ENCODE measurements at places on chromosomes 13 and 19. TPM values are rescaled to one million over a fixed set of nuclear protein-coding genes. Genes with fewer than 3 reads are reported as not detected.
A peak's percentile ranks its signal among the peaks of the same experiment; 100 is the strongest.

DNA sequence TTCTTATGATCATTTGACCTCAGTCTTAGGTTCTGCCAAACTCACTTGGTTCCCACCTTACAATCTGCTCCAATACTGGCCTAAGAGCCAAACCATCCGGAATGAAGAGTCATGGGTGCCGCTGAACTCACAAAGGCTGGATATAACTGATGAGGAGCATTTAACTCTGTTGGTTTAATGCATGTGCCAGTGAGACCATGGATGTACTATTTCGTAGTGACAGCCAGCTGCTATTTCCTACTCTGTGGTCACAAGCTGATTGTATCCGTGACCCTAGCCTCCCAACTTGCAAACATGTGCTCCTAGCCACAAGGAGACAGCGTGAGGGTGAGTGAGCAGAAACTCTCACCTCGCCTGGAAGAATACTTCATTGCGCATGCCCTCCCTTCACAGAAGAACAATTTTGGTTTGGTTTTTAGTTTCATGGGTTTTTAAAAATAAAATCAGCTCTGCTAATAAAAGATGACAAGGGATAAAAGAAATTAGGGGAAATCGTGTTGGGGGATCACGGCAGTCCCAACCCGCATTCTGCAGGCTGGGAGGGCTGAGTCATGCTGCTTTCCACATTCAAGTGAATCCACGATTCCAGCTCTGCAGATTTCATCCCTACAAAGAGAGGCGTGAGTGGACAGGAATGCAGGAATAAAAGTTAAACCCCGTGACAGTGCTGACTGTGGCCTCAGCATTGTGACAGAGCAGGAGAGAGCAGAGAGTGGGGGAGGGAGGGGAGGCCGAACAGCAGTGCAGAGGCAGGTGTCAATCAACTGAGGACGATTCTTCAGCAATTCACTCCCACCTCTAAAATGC lies 66.8 kb upstream of the RAP2A start:
- peak; percentile 79 for DNase-seq

DNA sequence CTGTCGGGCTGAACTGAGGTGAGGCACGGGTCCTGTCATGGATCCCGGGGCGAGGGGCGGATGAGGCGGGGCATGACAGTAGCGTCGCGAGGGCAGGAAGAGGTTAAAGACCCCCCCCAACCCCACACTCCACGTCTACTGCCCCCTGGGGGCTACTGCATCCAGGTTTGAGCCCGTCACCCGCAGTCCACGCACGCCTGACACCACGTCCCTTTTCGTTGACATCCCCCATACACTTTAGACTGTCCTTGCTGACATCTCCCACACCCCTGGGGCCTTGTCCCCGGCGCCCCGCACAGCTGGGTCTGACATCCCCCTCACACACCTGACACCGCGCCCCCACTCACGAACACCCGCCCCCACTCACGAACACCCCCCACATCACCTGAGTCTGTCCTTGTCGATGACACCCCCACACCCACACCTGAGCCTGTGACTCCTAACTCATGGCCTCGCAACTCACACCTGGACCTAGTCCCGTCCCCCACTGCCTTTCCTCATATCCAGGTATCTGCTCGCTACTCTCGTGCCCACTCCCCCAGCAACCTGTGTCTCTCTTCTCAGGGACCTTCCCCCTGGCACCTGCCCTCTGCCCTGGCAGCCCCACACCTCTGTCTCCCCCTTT lies 416 bp downstream of the SLC25A42 start:
- no peak for DNase-seq

- DNase-seq, result peak; percentile 83
Observed at GRCh38 chr13:98977568-98978265, at the start of gene DOCK9. TSS of gene DOCK9 (minus strand) at chr13:98978064. CDS start at chr13:98977909, 155 bp downstream.

DNA sequence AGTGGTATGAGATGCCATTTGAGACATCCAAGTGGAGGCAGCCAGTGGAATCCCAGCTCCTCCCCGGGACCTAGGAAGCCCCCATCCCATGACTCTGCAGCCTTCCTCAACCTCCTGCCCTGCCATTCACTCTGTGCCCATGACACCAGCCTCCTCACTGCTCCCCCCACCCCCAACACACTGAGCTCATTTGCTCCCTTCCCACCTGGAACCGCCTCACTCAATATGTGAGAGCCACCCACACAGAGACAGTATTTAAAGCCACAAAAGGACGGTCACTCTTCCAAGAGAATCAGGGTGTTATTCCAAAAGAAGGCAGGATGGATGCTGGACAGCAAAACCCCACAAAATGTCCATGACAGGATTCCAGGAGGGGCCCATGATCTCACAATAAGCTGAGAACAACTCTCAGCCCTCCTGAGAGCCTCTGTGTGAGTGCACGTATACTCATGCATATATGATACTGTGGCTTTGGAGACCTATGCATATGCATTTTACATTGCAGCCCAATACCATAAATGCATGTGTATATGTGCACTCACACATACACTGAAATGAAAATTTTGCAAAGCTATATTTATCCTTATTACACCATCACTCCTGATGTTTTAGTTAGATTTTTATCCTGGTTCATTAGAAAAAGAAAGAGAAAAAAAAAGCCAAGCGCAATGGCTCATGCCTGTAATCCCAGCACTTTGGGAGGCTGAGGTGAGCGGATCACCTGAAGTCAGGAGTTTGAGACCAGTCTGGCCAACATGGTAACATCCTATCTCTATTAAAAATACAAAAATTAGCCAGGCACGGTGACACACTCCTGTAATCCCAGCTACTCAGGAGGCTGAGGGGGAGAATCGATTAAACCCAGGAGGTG lies 10.8 kb upstream of the RANBP3 start:
- no peak for DNase-seq

DNA sequence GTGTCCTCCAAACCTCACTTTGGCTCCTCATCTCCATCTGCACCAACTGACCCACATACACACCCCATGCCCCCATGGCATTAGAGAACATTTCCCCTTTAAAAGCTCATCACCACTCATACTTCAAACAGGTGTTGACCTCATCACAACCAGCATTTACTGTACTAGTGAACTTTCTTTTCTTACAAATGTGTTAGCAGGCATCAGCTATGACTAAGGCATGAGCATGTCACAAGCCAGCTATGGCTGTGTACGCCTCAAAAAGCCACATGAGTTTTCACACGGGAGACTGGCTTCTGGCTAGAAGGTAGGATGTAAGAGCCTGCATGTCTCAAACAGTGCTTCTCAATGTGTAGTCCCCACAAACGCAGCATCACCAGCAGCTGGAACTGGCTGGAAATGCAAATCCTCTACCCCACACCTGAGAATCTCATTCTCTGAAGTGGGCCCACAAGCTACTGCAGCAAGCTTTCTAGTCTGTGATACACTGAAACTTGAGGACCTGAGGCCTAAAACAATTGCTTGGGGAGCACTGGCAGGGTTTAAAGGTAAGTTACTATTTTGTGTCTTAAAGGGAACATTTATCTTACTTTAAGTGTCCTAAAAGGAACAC lies 66.8 kb downstream of the TUBGCP3 start:
- DNase-seq, result peak; percentile 8

DNA sequence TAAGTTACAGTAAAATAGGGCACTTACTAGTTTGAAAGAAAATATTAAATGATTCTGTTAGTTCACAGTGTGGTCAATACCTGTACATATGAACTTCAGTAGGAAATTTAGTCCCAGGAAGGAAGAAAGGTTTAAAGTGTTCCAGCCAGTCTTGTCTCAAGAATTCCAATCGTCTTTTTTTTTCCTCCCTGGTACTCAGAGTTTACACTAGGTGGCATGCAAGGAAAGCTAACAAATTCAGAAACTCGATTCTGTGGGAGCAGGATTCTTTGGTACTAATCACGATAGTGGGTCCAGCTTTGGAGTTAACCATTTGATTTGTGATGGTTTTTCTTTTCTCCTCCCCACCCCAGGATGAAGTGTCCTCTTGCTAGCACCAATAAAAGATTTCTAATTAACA lies 43.6 kb downstream of the POLR1D start:
- no peak for DNase-seq

GRCh38 chr13:110164706-110165105 lies 142.3 kb downstream of the COL4A1 start:
- DNase-seq, result no peak

GRCh38 chr13:82477436-82477835 lies 1404.8 kb downstream of the SLITRK1 start:
- DNase-seq, result no peak

GRCh38 chr13:76349700-76350099 lies 536.5 kb downstream of the KCTD12 start:
- DNase-seq, result no peak

DNA sequence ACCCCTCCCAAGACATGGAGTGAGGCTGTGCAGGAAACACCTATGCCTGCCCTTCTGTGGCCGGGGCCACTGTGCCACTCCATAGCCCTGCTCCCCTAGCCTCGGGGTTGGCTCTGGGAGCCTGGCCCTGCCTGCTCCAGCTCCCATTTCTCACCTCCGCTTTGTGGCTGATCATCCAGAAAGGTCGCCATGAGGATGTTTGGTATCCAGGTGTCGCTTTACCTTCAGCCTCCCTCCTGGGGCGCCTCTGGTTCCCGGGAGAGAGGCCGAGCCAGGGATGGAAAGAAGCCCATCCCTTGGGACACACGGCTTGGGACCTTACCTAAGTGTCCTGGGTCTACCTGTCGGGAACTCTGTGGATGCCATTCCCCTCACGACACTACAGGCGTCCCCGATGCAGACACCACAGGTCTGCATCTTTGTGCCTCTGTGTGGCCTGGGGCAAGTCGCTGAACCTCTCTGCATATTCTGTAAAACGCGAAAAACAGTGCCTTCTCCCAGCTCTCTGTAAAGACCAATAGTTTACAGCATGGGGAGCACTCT lies 3.4 kb upstream of the MCF2L start:
- DNase-seq, result no peak

DNA sequence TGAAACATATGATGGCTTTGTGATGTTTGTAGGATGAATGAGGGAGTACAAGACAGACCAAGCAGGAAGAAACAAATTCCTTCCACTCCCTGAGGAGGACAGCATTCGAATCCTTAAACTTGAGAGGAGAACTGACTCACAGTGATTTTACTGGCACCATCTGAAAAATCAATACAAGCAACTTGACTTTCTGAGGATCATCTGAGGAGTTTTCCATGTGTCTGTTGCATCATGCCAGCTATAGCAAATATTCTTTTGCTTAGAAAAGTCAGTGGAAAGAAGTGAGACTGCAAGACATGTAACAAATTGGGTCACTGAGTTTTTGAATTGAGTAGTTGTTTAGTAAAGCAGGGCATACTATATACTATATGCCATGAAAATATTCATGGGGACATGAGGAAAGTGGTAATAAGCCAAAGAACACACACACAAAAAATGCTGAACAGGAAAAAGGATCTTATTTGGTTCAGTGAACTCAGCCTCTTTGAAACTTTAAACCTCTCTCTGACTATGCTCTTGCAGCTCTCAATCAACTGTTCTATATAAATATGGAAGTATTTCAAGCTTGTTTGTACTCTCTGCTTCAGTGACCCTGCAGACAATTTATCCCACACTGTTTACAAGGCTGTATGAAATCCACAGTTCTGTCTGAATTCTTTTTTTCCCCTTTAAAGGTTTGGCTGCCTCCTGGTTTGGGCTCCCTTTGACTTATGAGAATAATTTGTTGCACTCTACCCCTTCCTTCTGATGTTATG lies 35.5 kb downstream of the SERTM1 start:
- DNase-seq, result no peak

- DNase-seq, result no peak
Observed at GRCh38 chr13:88472316-88472715, 801.1 kb downstream of the SLITRK5 start.

- DNase-seq, result peak; percentile 96
Observed at GRCh38 chr19:57947419-57948134, at the start of gene ZNF256. TSS of gene ZNF256 (minus strand) at chr19:57947706. CDS start at chr19:57947474, 232 bp downstream.

- DNase-seq, result peak; percentile 46
Observed at GRCh38 chr13:44373601-44374347, at the start of gene SERP2. TSS of gene SERP2 (plus strand) at chr13:44373824. CDS start at chr13:44374026, 202 bp downstream.

DNA sequence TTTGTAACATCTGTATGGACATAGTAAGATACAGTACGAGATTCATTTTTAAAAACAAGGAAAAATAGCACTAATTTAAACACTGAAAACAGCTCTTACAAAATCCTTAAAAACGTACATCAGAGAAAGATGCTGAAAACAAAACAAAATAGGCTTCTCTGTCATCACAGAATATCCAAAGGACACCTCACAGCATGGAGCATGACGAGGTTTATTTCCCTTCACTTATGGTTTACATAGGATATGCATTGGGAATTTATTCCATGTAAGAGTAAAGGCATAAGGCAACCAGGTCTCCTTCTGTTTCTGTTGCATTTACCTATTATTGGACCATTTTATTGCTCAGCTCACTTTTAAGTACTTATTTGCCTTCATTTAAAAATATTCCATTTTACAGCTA lies 3.0 kb downstream of the KCTD12 start:
- DNase-seq, result peak; percentile 19

DNA sequence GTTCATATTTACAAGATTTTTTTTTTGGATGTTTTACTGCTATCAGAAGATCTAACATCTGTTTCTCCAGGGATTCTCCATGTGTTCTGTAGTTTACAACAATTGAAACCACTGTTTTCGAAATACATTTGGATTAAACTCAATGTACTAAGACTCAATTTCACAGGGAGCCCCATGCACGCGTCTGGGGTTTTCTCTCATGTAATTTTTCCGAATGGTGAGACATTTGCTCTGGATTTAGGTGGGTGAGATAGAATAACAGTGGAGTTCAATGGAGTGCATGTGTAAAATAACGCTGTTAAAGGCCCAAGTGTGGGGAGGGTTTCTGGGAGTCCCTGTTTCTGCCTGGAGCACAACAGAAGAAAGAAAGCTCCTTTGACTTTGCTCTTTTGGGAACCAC lies 330.3 kb downstream of the TSHZ3 start:
- DNase-seq, result no peak

DNA sequence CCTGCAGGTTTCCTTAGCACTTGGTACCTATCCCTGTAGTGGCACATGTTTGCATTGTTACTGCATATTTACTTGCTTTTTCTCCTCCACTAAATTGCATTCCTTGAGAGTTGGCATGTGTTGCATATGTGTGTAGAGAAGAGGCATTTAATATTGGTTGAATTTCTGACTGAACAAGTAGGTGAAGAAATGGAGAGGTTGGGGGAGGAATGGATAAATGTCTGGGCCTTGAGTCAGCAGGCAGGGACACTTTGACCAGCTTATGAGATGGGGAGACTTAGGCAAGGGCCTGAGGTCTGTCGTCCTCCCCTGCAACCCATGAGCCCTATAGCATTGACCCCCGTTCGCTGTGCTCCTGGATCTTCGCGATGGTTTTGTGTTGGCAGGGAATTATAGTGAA lies 2.0 kb upstream of the GPR18 start:
- DNase-seq, result peak; percentile 32

DNA sequence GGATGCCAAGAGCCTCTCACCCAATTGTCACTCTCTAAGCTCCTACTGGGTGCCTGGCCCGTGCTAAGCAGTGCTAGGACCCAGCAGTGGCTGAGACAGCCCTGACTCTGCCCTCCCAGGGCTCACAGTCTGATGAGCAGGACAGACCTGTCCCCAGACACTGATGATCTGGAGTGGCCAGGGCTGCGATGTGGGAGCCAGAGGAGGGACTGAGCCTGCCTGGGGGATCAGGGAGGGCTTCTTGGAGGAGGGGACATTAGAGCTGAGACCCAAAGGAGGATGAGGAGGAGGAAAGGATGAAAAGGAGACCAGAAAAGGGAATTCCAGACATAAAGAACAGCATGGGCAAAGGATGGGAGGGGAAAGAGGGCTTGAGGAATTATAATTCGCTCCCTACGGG lies 6.6 kb downstream of the ERCC1 start:
- DNase-seq, result no peak

- DNase-seq, result no peak
Observed at GRCh38 chr19:37991841-37992248, 84.8 kb downstream of the SIPA1L3 start.

SLITRK6 gene
- 14.6 TPM for total RNA-seq

SCGB2B2 gene
- 0.50 TPM for total RNA-seq

PRR20B gene
- not detected for total RNA-seq

ZNF610 gene
- 3.3 TPM for total RNA-seq

ELSPBP1 gene
- not detected for total RNA-seq

APOC4 gene
- not detected for total RNA-seq

OR7C1 gene
- not detected for total RNA-seq

RFPL4AL1 gene
- total RNA-seq, result not detected

Measured in fibroblast of lung (primary cell).